ENCODE measurements at places on chromosomes 1 and 21.

DNA sequence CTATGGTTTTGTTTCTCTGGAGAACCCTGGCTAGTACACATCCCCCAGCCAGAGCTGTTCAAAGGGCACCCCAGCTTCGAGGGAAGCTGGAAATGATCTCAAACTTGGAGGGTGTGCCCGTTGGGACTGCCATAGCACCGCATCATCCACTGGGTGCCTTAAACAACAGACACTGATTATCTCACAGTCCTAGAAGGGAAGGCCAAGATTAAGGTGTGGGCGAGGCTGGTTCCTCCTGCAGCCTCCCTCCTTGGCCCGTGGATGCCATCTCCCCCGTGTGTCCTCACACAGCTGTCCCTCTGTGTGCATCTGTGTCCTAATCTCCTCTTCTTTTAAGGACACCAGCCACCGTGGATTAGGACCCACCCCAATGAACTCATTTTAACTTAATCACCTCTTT lies 4.2 kb upstream of the IBA57 start:
- DNase-seq = no peak

DNA sequence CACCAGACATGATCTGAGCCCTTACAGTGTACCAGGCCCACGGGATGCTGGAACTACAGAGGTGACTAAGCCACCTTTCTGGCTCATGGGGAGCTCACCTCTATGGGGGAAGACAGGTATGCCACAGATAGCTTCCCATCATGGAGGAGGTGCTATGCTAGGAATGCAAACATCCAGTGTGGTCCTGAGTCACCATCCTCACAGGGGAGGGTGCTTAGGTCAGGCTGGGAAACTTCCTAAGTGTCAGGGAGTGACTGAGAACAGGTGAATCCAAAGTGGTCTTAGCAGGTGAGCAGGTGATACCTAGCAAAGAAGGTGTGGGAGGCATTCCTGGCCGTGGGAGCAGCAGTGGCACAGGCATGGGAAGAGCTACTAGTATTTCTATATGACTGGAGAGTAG lies 8.6 kb upstream of the RASSF5 start:
- DNase-seq = peak; percentile 7

GRCh38 chr1:108057541-108057940 lies 92.6 kb upstream of the VAV3 start:
- no peak for DNase-seq

GRCh38 chr1:173871091-173871490 lies 2.9 kb downstream of the ZBTB37 start:
- DNase-seq = no peak

GRCh38 chr1:170686291-170686690 lies 22.4 kb downstream of the PRRX1 start:
- DNase-seq = no peak

DNA sequence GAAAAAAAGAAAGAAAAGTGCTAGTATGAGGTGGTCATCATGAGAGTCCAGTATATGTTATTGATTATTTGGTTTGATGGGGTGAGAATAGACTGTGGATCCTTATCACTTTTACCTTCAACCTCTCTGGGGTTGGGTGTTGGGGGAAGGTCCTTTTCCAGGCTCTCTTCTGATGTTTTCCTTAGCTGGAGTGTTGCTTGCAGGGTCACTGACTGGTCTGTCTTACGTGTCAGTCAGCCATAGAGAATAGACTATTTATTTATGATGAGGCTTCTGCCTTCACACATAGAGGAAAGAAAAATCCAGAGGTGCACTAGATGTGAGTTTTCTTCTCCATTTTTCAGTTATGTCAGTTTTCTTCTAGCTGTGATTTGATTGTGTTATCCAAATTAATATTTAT lies 36.5 kb downstream of the MAP3K21 start:
- no peak for DNase-seq

GRCh38 chr1:115827452-115828044 lies 13.4 kb downstream of the NHLH2 start:
- no peak for DNase-seq

- DNase-seq = no peak
Measured at GRCh38 chr1:59605184-59605583, 209.6 kb upstream of the HOOK1 start.

DNA sequence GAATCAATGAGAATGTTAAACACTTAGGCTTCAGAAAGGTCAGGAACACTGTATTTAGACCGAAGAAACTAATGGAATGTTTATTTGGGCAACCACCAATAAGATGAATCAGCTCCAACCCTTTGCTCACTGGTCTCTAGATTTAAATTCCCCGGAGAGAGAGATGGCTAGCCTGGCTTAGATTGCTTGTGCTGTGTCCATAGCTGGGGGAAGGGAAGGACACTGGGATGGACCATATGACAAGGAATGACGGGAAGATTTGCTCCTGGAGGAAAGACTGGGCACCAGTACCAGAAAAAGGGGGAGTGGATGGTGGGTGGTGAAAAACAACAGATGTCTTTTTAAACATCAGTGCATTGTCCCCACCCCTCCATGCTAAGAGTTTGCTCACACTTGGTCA lies 426.6 kb downstream of the DUSP10 start:
- DNase-seq = no peak

- no peak for DNase-seq
Measured at GRCh38 chr1:167328306-167328815, 107.7 kb downstream of the POU2F1 start.

- no peak for DNase-seq
Measured at GRCh38 chr1:29646161-29646775, 409.9 kb downstream of the PTPRU start.

DNA sequence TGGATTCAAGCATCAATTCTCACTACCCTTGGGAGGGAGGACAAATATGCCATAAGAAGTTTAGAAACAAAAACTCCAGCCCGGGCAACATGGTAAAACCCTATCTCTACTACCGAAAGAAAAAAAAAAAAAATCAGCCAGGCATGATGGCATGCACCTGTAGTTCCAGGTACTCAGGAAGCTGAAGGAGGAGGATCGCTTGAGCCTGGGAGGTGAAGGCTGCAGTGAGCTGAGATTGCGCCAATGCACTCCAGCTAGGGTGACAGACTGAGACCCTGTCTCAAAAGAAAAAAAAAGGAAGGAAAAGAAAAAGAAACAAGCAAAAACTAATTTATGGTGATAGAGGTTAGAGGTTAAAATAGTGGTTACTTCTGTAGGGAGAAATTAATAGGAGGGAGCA lies 9.6 kb downstream of the ZNF644 start:
- no peak for DNase-seq

DNA sequence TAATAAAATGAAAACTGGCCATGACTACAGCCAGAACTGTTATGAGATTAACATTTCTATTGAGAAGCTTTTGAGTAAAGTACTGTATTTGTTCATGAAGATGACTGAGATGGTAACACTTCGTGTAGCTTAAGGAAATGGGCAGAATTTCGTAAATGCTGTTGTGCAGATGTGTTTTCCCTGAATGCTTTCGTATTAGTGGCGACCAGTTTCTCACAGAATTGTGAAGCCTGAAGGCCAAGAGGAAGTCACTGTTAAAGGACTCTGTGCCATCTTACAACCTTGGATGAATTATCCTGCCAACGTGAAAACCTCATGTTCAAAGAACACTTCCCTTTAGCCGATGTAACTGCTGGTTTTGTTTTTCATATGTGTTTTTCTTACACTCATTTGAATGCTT lies 164.0 kb downstream of the NEK7 start:
- DNase-seq = no peak

DNA sequence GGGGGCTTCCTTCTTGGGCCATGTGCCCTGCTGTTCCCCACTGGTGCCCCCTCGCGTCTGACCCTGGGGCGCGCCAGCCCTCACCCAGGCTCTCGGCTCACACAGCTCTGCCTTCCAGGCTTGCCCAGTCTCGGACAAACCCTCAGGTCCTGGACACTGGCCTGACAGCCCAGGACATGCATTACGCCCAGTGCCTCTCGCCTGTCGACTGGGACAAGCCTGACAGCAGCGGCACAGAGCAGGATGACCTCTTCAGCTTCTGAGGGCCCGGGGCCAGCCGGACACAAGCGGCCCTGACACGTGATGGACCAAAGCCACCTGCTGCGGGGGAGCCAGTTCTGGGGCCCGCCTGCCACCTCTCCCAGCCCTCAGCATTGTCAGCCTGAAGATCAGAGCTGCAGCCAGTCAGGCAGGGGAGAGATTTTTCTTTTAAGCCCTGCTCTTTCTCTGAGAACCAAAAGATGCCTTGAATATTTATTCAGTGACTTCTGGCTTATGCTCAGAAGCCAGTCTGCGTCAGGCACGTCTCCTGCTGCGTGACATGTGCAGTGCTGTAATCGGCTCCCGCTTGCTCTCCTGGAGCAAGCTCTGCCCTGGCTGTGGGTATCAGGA lies 23.4 kb downstream of the LDLRAP1 start:
- DNase-seq = peak; percentile 60

- DNase-seq = no peak
Measured at GRCh38 chr1:246365708-246366107, 141.4 kb downstream of the SMYD3 start.

DNA sequence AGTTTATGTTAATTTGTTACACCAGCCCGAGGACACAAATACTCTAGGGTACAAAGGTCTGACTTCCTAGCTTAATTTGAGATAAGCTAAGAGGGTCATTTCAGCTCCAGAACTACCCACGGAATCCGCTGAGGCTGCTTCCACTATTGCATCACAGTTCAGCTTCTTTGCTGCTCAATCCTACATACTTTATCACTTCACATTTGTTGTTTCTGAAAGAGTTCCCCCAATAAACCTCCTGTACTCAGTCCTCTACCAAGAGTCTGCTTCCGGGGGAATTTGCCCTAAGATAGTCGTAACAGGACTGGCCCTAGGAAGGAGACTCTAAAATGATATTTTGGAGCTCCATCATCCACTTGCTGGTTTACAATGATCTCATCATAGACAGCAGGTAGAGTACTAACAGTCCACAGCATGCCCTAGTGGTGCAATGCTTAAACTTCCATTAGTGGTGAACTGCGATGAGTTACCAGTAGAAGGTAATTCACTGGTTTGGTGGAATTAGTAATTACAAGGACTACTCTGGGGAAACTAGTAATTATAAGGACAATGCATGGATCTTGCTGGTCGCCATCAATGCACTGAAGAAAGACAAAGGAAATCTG lies 229.3 kb downstream of the USH2A start:
- no peak for DNase-seq

DNA sequence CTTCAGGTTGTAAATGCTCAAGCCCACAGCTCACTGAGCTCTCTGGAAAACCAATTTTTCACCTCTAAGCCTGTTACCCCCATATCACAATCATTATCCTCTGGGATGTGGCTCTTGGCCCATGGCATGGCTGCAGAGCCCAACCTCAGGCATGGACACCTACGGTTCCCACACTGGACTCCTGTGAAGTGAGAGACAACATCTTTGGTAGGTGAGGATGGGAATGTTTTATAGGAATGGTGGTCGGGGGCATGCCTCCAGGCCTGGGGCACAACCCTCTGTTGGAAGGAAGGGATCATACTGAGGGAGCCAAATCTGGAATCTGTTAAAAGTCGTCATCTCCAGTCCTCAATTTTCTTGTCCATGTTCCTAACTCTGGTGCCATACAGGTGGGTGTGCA lies 179.1 kb downstream of the FOXD2 start:
- DNase-seq = no peak

DNA sequence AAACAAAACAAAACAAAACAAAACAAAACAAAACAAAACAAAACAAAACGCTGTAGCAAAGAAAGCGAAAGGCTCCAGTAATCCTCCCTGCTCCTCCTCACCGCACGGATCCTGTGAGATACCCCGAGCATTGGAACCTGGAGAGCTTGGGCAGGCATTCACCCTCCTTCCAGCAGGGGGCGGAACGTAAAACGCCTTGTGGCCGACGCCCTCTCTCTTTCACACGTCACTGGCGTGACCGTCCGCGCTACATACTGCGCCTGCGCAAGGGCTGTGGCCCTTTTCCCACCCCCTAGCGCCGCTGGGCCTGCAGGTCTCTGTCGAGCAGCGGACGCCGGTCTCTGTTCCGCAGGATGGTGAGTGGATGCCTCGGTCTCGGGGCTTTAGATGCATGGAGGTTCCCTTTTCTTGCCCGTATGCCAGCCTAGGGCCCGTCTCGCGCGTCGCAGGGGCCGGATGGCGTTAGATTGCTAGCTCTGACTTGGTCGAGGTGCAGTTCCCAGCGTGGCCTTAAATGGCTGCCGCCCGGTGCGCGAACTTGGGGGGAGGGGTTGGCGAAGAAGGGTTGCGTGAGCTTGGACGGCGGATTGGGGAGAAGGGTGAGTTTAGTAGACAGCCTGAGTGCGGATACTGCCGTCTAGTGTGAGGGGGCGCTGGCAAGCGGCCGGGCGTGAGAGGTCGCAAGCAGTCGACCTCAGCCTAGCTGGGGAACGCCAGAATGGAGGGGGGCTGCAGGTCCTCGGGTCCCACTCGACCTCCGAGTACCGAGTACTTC lies at the start of gene RPL5:
Gene RPL5 (plus strand): TSS at position 279 of the 775 bp plus-strand sequence. CDS start 75 bp downstream, at position 354.
- DNase-seq = peak; percentile 98

DNA sequence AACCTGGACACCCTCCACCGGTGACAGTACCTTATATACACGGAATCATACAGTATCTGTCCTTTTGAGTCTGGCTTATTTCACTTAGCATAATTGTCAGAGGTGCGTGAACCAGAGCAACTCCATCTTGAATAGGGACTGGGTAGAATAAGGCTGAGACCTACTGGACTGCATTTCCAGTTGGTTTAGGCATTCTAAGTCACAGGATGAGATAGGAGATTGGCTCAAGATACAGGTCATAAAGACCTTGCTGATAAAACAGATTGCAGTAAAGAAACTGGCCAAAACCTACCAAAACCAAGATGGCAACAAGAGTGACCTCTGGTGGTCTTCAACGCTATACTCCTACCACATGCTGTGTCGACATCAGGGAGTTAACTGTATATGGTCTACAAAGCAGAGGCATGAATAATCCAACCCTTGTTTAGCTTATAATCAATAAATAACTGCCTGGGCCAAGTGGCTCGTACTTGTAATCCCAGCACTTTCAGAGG lies 1.4 kb upstream of the FDPS start:
- no peak for DNase-seq

DNA sequence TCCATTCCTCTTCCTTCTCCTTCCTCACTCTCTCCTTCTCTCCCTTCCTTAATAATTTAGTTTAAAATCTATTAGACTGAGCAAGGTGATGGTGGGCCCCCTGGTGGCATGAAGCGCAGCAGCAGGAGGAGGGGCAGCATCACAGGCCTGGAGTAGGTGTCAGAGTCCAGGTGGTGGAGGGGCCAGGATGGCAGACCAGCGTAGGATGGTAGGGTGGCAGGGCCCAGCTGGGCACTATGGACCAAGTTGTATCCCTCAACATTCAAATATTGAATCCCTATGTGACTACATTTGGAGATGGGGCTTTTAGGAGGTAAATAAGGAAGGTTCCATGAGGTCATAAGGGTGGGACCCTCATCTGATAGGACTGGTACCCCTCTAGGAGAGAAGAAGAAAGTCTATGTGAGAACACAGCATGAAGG lies 61.0 kb downstream of the WDR4 start:
- no peak for DNase-seq

DNA sequence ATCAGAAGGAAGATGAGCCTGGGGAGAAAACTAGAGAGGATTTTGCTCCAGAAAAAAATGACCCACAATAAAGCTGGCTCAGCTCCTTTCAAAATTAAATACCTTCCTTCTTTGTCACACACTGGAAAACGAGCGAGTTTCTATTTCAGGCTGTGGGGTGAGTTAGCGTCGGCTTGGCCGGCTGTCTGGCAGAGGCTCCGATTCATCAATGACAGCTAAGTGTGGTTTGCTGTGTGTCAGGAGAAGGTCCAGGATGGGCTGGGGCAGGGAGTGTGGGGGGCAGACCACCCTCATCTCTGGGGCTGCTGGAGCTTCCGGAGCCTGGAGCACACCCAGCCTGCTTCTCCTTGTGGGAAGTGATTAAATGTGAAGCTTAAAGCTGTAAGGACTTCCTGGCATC lies 120.2 kb downstream of the ETS2 start:
- DNase-seq = no peak

- DNase-seq = no peak
Measured at GRCh38 chr1:32159189-32159588, 20.3 kb upstream of the TXLNA start.

- no peak for DNase-seq
Measured at GRCh38 chr1:61173118-61173517, 90.8 kb downstream of the NFIA start.
